Natural killer cell treated with Interleukin-12 subunit alpha and Interleukin-12 subunit beta and Interleukin-15 and Interleukin-18, amount 100 ng/mL, for 72 hours (primary cell): ENCODE measurements at places on chromosomes 5 and 9.

GRCh38 chr9:126915846-126916543, 1.4 kb downstream of the RALGPS1 start:
- no peak for DNase-seq

GRCh38 chr9:18861609-18862544, 171.1 kb downstream of the SAXO1 start:
- no peak for DNase-seq

- no peak for DNase-seq
Observed at GRCh38 chr9:112380102-112380824, at the start of gene HSDL2. TSS of gene HSDL2 (plus strand) at chr9:112380108. CDS start at chr9:112380164, 56 bp downstream.

DNA sequence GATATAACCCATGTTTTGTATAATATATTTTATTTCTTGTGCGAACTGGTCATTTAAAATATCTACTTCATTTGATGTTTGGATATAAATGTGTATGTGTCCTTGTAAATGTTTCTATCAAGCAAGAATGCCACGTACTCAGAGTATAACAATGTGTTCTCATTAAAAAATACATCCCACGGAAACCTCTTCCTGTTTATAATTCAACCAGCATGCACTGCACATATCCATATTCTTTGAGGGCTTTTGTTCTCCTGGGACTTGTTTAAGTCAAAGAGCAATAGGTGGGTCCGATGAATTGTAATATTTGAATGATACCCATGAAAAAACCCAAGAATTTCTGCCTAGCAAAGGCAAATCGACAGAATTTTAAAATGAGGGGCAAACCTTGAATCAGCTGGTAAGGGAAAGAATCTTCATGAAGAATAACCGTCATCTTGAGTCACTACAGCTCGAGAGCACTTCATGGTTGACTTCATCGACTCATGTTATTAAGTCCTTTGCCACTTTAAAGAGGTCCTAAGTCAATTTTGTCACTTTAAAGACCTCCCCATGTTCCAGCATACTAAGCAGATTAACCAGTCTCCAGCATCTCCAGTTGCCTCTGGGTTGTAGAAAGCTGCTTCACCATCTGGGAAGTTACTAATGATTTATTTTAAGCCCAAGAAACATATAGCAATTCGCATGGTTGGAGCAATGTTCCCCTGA, 80.6 kb downstream of the NPR3 start:
- DNase-seq: no peak

DNA sequence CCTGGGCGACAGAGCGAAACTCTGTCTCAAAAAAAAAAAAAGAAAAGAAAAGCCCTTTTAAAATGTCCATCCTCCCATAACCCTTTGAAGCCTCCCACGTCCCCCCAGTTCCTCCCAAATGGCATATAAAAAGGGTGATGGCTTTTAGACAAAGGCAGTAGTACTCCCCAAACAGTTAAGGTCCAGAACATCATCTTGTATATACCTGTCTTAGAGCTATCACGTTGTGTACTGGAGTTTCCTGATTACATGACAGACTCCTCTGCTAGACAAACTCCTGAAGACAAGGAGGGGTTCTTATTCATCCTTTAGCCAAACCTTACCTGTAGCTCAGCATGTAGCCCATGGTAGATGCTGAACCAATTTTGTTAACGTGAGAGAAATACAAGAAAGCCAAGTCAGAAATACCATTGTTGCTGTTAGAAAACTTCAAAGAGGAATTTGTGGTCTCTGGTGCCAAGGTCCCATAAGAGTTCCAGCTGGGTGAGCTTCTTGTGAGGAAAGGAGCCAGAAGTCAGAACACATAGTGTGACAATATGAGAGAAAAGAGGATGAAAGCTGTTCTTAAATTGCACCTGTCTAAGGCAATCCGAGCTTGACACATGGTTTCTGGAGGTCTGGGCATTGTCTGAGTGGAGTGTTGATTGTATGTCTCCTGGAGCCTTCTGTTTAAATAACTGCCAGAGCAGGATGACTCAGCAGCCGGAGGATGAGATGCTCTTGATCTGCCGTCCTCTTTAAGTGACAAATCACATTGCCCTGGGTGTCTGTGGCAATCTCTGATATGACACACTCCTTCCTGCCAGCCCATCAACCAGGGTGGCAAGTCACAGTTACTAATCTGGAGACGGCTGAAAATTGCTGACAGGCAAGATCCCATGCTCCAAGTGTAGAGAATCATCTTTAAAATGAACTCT, 69.1 kb downstream of the ARRDC3 start:
- DNase-seq: peak; percentile 94

- no peak for DNase-seq
Observed at GRCh38 chr5:5085381-5085780, 54.7 kb upstream of the ADAMTS16 start.

GRCh38 chr5:39108987-39109386, 34.8 kb upstream of the RICTOR start:
- no peak for DNase-seq

DNA sequence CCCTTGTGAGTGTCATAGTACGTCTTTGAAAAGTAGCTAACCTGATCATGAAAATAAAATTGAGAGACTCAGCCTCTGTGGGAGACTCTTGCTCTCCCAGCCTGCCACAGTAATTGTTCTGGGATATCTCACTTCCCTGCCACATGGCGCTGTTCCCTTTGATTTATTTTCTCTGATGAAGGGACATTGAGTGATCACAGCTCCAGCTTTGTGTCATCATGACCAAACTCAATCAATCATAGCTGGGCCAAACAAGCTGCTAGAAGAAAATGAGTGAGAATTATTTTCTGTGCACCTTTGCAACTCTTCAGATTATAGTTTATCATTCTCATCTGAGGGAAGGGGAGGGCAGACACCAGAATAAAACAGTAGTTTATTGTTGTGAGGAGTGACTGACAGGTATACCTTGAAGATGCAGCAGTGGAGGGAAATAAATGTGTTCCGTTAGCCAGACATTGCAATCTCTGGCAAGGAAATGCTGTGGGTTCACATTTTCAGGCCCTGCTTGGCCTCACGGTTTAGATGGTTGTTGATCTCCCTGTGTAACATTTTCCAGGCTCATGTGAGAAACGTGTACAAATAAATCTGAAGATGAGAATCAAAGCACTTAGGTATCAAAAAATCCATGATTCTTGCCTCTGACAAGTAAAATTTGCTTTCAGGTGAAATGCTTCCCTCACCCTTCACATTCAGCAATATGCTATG, 174.7 kb upstream of the FBXL17 start:
- no peak for DNase-seq

- DNase-seq: no peak
Observed at GRCh38 chr5:16880547-16880946, 55.5 kb downstream of the MYO10 start.

GRCh38 chr9:132114102-132114707, 34.5 kb upstream of the MED27 start:
- DNase-seq: no peak

DNA sequence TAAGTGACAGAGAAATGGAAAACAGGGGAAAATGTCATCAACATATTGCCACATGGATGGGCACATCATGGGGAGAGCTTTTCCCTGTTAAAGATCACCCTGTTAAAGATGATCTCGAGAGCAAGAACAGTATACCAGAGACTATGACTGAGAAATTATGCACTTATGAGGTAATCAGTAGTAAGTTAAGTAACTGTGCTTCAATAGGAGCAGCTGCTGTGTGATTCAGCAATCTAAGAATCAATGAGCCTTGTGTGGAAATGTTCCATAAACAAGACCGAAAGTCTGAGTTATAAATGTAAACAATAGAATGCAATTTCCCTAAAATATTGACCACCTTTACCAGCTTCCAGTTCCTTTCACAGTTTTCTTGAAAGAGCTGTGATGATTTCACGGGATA, 582.3 kb downstream of the CAAP1 start:
- no peak for DNase-seq

GRCh38 chr5:116442931-116443551, 131.6 kb downstream of the SEMA6A start:
- DNase-seq: no peak

DNA sequence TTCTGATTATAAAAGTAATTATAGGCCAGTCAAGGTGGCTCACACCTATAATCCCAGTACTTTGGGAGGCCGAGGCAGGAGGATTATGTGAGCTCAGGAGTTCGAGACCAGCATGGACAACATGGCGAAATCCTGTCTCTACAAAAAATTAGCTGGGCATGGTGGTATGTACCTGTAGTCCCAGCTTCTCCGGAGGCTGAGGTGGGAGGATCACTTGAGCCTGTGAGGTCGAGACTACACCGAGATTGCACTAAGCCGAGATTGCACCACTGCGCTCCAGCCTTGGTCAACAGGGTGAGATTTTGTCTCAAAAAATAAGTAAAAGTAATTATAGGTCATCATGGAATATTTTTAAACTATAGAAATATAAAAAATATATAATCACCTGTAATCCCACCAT, 18.1 kb downstream of the IRF1 start:
- no peak for DNase-seq

- no peak for DNase-seq
Observed at GRCh38 chr9:69996967-69997366, 46.7 kb upstream of the MAMDC2 start.

DNA sequence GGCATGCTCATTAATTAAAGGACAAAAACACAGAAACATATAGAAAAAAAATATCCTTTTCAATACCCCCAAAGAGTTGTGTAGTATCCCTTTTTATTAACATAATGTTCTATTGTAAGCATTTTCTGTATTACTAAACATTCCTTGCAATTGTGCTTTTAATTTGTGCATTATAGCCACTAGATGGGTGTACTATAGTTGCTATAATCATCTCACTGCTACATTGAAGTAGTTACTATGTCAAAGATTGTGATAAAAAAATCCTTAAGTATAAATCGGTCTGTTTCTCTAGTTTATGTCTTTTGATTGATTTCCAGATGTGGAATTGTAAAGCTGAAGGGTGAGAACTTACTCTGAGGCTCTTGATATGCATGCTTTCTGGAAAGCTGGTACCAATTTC, 21.4 kb downstream of the FREM1 start:
- no peak for DNase-seq

DNA sequence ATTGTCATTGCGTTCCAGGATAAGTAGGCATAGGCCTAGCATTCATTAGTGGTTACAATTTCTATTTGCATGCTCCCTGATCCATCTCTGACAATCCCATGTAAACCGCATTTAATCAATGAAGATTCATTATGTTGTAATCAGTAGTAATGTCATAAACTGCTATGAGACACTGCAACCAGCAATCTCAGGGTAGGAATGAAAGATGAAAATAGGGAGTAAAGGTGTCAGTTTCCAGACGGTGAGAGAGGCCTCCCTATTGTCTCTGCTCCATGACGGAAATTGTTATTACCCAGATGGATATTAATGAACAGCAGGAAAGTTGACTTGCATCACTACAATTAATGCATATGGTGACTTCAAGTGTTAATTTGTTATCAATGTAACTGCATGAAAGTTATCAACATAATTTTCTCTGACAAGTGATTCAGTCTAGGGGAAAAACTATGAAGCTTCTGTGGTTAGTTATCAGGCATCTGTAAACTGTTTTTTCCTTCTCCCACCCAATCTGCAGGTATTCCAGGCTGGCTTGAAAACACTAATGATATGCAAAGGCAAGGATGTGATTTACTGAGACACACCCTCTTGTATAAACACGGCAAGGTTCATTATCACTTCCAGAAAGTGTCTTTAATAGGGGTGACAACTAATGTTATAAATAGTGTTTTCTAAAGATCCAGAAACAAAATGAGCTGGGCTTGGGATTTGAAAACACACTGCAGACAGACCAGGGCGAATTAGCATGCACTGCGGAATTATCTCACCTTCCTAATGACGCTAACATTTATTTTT, 73.5 kb downstream of the ZNF622 start:
- DNase-seq: no peak

DNA sequence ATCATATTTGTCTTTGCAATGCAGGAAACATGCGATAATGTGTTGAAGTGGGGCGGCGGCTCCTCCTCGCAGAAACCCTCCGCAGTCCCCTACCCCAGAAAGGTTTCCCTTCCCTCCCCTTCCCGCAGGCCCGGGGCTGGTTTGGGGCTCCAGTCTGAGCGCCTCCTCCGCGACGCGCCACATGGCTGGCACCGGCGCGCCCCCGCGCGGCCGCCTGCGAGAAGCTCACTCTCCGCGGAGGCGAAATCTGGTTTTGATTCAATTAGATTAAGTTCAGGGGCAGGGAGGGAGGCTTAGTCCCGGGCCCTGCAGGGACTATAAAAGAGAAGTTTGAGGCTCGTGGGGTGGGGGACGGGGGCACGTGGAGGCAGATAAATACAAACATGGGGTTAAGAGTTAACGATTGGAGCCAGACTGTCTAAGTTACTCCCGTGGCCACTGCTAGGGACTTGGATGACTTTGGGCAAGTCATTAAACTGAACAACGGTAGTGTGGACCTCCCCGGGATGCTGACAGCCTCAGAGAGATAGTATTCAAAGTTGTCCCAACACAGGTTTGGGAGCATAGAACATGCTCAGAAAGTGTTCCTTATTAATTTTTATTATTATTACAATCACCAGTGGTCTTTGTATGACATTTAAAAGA, 69.4 kb downstream of the MSX2 start:
- no peak for DNase-seq

- DNase-seq: no peak
Observed at GRCh38 chr5:98106116-98107031, 667.1 kb upstream of the RGMB start.

DNA sequence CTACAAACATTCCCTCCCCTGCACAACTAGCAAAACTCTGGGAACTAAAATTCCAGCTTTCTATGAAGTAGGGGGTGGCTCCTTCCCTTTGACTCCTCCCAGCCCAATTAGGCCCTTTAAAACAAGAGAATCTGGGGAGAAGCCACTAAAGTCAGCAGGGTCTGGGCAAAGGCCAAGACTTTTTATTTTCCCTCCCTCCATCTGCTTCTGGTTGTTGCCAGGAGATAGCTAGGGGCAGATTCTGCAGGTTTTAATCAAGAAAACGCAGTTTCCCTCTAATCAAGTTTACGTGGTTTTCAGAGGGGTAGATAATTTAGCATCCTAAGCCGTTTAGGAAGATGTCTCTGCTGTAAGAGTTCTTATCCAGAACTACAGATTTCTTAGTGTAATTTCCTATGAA, 114.5 kb upstream of the CDH6 start:
- no peak for DNase-seq

DNA sequence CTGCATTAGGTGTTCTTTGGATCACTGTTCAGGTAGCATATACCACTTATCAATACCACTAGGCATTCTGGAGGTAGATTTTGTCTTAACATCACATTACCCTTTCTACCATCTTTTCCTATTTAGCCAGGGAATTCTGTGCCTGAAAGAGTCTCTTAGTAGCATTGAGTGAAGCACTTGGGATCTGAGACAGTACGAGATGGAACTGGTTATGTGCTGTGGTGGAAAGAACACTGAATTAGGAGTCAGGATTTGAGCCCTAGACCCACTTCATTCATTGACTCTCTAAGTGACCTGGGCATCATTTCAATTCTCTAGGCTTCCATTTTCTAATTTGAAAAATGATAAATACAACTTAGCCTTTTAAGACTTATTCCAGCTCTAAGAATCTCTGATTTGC, 291.1 kb downstream of the DMAC1 start:
- DNase-seq: no peak

DNA sequence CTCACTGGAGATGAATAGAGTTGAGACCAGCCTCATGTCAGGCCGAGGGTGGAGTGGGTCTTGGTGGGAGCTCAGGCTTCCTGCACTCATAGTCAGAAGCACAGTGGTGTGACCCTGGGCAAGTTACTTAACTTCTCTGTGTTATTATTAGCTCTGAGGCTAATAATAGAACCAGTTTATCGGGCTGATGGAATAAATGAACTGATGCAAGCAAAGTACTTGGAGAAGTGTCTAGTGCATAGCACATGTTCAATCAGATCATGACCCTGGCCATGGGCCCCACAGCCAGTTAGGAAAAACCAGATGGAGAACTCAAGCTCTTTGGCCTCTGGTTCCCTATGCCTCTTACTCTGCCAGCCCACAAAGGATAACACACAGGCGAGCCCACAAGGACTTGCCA, 45.3 kb upstream of the OSMR start:
- DNase-seq: no peak
